ENCODE measurements at places on chromosomes 2 and 18.

- DNase-seq, result no peak
Observed at GRCh38 chr2:202084265-202084664, 11.2 kb downstream of the KIAA2012 start.

DNA sequence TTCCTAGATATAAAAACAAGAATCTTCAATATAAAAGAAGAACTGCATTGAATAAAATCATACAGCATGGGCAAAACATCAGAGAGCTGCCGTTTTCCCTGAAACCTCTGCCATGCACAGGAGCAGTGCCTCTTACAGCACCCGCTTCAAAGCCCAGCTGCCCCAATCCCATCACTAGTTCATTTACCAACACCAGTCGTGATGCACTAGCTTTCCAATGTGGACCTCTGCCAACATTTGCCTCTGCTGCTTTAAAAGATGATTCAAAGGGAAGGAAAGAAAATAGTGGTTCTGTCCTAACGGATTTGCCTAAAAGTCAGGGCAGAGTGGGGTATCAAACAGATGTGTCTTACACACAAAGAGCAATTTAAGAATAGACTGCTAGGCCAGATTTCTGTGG lies 43.4 kb upstream of the AP1S3 start:
- no peak for DNase-seq

DNA sequence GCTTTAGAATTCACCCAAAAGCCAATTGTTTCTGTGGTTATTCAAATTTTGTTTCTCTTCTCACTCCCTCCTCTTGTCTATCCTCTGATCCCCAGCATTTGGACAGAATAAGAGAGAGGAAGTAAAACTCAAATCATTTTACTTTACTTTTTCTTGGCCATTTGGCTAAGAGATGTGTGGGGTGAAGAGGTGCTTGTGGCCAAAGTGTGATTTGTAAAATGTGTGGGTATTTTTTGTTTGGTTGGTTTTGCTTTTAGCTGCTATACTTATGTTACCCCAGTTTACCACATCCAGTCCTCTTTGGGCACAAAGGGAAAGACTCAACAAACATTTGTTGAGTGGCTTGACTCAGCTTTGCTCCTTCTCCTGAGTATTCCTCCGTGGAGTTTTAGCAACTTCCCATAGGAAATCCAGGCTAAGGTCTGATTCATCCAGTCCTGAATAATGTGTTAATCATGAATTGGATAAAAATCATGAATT lies 109.1 kb upstream of the CYP1B1 start:
- no peak for DNase-seq

- no peak for DNase-seq
Observed at GRCh38 chr2:122868646-122869275, 1113.3 kb downstream of the TSN start.

- DNase-seq, result no peak
Observed at GRCh38 chr2:25222477-25223121, 54.2 kb upstream of the POMC start.

DNA sequence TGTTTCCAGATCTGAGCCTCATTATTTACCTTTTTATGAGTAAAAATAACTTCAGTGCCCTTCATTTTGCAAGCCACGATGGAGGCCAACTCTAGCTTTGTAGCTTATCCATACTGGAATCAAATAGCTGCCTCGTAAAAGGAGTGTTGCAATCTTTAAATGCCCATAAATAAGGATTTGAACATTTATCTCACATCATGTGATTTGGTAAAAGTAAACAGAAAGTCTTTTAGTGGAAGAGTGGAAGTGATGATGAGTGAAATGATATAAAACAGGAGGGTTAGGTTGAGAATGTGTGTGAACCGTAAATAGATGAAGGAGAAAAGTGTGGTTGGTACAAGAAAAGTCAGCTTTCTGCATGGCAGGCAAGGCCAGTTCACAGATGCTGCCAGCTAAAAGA lies 348.9 kb downstream of the OSR1 start:
- no peak for DNase-seq

GRCh38 chr2:56364902-56365301 lies 181.1 kb downstream of the CCDC85A start:
- DNase-seq, result no peak

DNA sequence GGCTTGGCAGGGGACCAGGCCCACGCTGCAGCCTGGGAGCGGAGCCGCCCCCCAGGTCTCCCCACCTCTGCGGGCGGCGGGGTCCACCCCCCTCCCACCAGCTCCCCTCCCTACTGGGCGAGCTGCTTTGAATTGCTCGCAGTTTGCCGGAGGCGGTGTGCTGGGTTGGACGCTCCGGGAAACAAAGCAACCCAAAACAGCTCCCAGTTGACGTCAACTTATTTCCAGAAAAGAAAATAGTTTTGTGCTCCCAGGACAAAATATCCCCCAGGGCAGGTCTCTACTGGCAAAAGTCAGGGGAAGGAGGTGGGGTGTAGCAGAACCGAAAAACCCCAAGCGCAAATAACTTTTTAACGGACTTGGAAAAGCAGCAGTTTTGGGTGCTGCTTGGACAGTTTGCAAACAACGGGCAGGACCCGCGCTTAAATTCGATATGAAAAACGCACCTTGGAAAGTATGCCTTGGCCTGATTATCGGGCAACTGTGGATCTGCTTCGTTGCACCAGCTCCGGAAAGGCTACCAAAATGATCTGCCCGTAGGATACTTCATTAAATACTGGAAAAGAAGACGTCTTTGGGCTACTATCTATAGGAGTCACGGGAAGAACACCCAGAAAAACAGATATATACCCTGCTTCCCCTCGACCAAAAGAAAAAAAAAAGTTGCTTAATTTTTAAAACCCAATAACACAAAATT lies 2.8 kb upstream of the KCTD1 start:
- DNase-seq, result no peak

DNA sequence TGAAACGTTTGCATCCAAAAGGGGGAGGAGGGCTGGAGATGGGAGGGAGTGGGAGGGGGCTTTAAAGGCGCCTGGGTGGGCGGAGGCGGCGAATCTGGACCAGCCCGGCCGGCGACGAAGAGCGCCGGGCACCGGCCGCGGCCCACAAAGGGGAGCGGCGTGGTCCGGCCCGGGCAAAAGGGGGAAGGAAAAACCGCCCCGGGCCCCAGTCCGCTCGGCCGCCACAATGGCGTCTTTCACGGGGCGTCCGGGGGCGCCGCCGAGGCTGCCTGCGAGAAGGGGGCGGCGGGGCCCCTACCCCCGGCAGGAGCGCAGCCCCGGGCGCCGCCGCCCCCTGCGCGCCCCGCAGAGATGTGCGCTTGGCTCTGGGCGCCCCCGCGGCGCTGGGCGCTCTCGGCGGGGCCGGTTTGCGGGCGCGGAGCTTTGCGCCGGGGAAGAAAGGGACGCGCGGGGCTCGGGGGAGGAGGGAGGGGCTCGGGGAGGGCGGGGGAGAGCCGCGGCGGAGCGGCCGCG lies 108.1 kb upstream of the KCTD1 start:
- no peak for DNase-seq

DNA sequence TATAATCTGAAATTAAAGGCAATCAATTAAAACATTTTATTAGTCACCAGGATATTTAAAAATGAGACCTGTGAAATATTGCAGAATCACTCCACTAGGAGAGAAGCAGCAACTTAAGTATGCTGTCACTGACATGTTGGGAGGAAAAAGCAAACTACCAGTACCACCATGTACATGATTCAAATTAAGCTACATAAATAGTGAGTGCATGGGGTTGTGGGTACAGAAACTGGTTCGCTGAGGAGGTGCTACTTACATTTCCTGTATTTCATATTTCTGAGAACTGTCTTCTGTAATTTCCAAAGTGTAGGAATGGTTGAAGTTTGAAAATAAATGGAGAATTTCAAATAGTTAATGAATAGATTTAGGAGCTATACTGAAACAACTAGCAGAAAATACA lies 7.9 kb upstream of the NR4A2 start:
- DNase-seq, result no peak

DNA sequence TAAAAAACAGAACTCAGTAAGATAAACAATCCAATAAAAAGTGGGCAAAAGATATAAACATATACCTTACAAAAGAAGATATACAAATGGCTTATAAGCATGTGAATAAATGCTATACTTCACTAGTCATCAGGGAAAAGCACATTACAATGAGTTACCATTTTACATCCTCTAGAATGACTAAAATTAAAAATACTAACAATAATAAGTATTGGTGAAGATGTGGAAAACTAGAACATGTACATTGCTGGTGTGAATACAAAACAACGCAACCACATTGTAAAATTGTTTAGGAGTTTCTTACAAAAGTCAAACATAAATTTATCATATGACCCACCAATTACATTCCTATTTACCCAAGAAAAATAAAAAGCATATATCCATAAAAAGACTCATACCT lies 80.1 kb downstream of the SPIRE1 start:
- DNase-seq, result no peak

DNA sequence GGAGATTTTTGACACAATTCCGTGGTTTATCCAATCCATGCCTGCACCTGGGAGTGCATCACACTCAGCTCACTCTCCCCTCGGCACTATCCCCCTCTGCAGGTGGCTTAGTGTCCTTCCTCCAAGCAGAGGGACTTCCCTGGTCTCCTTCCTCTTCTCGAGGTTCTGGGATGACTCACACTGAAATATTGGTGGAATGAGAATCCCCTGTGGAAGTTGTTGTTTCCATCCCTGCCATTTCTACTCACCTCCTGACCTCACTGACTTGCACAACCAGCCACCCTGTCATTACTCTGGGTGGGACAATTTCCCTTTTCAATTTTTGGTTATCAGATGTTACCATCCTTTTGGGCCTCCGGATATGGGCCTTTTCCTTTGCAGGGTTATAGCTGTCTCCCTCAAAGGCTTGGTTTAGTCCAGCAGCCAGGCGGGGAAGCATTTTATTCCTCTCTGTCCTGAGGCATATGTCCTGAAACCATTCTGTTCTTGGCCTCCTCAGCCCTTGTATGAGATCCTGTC lies 59.9 kb downstream of the PTPRM start:
- DNase-seq, result no peak

- DNase-seq, result no peak
Observed at GRCh38 chr2:23363831-23364230, 21.1 kb upstream of the KLHL29 start.

DNA sequence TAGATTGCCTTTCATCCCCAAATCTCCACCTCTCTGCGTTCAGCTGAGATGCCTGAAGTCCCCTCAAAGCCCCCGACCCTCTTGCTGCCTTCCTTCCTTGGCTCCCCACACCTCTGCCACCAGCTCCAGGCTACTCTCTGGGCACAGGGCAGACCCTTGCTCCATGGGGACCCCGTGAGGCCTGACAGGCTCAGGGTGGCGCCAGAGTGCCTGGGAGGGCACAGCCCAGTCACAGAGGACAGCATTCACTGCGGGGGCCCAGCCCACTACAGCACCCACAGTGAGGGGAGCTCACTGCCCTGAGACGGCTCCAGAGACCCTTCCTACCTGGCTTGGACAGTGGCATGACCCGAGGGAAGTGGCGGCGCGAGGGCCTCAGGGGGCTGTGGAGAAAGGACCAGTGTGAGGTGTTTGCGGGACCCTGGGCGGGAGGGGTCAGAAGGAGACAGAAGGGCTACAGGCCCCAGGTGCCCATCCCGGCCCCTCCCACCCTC lies 51.0 kb downstream of the AQP12A start:
- no peak for DNase-seq

- no peak for DNase-seq
Observed at GRCh38 chr18:79697976-79698375, 18.4 kb downstream of the CTDP1 start.

DNA sequence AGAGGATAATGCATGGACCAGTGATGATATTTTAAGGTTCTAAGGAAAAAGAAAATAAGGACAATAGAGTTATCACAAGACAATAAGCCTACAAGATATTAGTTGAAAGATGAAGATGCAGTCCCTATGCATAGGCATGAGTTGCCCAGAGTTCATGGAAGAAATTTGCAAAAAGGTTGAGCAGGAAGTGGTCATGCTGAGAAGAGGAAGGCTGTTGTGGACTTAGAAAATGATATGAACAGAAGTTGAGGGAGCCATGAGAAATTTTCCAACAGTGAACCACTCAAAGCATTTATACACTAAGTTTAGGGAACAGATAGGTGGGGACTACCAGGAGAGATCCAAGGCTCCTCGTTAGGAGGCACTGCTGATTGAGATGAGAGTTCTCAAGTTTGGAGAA lies 3.5 kb downstream of the OSBPL6 start:
- no peak for DNase-seq

DNA sequence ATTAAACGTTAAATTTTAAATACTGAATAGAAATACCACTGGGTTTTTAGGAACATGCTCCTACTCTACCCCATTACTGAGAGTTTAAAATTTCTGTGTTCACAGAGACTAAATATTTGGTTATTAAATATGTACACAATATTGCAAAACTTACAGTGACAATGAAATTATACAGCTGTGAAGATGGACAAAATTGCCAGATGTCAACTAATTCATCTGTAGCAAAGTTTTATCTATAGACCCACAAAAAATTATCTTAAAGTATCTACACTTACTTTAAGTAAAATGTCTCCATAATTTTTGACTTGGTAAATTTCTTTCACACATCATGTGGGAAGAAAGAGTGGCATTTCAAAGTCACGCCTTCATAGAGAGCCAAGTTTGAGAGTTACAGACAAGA lies 213.1 kb downstream of the CD226 start:
- no peak for DNase-seq

DNA sequence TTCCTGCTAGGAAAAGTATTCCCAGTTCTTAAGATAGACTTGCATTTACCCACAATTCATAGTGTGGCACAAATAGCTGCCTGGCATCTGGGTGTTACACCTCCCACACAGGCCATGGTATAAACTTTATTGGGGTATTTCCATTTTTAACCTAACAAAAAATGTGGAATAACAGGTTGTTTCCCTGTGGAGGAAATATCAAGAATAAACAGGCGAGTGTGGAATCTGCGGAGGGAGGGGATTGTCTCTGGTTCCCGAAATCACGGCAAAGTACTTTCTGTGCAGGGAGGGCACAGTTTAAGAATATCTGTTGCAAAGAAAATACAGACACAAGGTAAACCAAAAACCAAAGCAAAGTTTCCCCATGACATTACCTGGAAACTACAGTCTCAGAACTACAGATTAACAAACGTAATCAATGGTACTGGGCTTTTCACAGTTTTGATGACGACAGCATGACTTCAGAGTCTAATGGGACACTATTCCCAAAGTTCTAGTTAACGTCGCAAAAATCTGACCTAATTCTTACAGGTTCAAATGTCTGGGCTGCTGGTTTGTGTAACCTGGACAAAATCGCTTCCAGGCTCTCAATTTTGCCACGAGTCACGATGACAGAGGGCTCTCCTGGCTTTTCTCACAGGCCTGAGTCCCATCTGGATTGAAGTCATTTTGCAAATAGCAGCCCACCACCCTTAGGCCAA lies 1.4 kb downstream of the STARD7 start:
- DNase-seq, result no peak

DNA sequence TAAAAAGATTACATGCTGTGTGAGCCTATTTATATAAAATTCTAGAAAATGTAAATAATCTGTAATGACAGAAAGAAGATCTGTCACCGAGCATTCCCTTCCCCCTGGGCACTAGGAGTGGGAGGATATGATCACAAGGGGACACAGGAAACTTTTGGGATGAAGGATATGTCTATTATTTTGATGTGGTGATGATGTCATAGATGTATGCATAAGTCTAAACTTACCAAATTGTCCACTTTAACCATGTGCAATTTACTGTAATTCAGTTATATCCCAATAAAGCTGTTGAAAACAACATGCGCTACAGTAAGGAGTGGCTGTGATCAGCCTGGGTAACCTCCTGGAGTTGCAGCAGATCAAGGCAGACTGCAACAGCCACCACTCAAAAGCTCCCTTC lies 148.9 kb downstream of the ZBTB7C start:
- no peak for DNase-seq

- DNase-seq, result no peak
Observed at GRCh38 chr2:44692821-44693220, 248.7 kb upstream of the SIX3 start.
